ENCODE measurements at places on chromosomes 16 and 17.
A peak's percentile ranks its signal among the peaks of the same experiment; 100 is the strongest.

- peak; percentile 85 for DNase-seq
Observed at GRCh38 chr17:75589012-75589918, 1.7 kb downstream of the MYO15B start.

GRCh38 chr17:70089513-70090148 is 14.6 kb downstream of the KCNJ16 start:
- no peak for DNase-seq

GRCh38 chr17:47733047-47733673 is at the start of gene TBX21:
Gene TBX21 (plus strand): TSS chr17:47733236. CDS start chr17:47733455, 219 bp downstream.
- peak; percentile 47 for DNase-seq

DNA sequence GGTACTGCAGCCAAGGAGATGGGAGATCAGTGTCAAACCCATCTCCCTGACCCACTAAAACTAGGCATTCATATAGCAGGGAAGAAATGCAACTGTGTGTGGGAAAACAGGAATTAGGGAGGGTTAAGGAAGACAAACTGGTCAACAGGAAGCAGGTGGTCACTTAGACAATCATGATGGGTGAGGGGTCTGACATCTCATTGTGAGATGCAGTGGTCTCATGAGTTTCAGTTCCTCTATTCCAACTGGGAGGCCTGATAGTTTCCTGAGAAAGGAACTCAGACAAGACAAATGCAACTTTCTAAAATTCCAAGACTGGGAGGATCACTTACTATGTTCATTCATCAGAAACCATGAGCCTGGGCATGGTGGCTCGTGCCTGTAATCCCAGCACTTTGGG is 361.4 kb upstream of the C16orf82 start:
- no peak for DNase-seq

DNA sequence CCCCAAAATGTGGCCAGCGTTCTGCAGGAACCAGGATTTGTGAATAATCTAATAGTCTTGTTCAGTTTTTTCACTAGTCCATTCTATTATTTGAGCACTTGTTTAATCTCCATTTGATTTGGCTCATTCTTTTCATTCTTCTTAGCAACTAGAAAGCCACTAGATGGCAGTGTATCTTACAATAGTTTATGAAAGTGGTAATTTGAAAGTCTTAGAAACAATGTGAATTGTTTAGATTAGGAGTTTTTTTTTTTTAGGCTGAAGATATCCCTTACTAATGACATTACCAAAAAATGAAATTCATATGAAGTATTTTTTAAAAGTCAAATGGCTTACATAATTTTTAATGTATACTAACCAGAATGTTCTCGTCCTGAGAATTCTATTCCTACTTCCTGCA is 6.7 kb downstream of the ERI2 start:
- DNase-seq, result peak; percentile 18

GRCh38 chr17:1625581-1625980 is 3.1 kb downstream of the SLC43A2 start:
- DNase-seq, result no peak

GRCh38 chr16:15526097-15526496 is 91.7 kb downstream of the BMERB1 start:
- no peak for DNase-seq

DNA sequence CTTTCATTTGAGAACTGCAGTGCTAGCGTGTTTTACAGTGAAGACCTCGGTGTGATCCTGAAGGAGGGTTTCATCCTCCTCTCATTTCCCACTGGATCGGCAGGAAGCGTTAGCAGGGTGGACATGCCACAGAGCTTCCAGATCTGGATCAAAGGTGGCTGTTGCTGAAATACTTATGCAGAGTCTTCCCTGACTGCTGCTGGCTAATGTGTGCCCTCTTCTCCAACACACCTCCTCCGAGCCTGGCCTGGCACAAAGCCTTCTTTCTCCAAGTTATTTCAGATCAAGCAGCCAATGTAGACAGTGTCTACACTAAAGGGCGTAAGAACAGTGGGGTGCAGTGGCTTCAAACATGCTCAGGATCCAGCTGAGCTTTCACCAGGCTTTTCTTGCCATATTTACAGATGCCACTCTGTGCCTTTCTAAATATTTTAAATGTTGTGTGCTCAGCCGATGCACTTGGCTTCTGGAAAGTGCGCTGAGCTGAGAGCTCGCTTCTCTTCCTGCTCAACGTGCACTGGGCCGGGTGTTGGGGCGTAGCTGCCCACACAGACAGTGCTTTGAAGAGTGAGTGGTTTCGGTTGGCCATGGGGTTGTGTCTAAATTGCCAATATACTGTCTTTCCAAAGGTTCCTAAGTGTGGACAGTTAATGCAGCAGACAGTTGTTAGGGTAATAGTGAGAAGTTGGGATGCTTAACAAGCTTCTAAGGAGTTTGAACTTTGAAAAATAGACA is 2.1 kb downstream of the ZNF750 start:
- no peak for DNase-seq

DNA sequence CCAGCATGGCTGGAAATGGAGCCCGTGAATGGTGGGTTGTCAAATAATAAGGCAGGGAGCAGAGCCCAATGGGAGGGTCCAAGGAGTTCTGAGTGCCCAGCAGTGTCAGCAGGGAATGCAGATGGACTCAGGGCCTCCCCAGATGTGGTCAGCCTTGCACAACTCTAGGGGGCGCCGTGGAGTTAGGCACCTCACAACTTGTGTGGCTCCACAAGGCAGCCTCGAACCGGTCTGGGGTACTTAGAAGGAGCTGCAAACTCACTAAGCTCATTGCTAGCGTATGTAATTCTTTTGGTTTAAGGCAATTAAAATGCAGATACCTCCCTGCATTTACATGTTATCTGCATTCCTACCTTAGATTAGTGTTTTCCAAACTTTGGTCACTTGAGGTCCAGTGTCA is 18.1 kb downstream of the IRF8 start:
- no peak for DNase-seq

- peak; percentile 99 for DNase-seq
Observed at GRCh38 chr16:65121870-65122723, at the start of gene CDH11. Gene CDH11 (minus strand): TSS chr16:65122063. CDS start chr16:65004869, 117,194 bp downstream.

DNA sequence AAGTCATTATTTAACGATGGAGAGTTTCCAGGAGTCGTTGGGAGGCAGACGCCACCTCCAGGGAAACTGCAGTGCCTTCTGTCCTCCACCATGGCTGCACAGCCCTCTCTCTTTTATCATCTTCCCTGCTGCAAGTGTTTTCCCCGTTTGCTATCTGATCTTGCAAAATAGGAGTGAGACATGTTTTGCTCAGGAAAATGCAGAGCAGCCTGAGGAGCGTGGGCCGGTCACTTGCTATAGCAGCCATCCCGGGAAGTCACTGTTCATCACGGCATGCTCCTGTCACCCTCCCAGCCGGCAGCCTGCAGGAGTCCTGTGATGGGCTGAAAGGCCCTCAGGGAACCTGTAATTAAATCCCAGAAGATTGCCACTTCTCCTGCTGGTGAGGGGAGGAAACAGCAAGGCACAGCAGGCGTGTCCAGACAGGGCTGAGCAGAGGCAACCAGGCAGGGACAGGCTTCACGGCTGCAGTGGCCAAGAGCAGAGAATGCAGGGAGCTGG is 143.1 kb downstream of the GSG1L start:
- no peak for DNase-seq

DNA sequence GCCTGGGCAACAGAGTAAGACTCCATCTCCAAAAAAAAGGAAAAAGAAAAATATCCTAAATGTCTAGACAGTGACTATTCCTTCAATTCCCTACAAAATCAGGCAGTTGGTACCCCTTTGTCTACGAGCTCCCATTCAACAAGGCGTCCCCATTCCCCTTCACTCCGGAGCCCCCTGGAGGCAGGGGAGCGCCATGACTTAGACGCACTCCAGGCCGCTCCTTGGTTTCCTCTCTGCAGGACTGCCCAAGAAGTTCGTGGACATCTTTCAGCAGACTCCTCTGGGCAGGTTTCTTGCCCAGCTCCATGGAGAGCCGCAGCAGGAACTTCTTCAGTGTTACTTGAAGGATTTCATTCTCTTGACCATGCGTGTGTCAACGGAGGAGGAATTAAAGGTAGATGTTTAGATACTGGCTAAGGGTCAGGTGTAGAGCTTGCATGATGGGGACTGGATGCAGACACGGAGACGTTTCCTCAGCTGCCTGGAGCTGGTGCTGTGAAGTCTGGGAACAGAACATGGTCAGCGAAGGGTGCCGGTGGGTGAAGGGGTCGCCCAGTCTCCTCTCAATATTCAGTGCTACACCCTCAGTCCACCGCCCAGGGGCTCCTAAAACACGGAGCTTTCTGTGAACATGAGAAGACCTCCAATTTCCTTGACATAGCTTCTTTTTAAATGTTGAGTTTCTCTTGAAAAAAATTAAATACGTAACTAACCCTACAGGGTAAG is 53.3 kb upstream of the ENDOV start:
- DNase-seq, result peak; percentile 13

- DNase-seq, result no peak
Observed at GRCh38 chr16:51697454-51697853, 546.4 kb upstream of the SALL1 start.

DNA sequence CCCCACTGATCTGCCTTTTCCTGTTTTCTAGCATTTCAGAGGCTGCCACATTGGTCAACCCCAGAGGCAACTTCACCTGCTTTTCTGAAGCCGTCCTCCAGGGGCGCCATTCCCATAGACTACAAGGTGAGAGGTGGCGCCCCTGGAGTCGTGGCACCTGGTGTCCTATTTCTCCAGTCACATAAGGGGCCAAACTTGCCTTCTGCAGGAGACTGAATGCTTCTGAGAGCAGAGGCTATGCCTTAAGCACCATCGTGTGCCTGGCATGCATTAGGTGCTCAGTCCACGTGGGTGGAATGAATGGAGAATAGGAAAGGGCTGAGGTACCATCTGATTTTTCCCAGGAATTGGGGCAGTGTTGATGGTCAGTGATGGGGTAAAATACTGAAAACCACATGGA is 164.8 kb downstream of the HAPSTR1 start:
- no peak for DNase-seq

DNA sequence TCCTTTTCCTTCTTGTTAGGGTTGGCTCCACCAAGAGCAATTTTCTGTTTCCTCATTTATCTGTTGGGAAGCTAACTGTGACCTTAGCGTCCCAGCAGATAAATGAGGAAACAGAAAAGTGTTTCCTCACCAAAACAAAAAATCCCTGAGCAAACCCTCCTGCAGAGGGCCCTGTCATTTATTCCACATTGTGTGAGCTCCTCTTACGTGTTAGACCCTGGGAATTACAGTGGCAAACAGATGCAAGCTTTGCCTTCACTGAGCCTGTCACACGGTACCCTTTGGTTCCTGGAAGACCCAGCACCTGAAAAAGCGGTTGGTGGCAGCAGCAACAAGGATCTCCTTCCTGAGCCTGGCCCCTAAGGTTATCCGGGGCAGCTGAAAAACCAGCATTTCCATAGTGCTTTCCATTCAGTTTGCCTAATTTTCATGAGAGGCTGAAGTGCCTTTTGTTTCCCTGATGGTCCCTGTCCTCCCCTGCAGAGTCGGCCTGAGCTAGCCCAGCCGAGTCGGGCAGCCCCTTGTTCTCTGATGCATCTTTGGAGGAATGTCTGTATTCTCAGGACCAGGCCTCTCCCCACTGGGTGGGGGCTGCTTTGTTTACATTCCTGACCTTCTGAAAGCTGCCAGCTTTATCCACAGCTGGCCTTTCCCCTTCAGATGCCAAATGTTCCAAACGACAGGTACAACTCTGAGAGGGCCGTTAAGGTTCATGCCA is 34.7 kb downstream of the YPEL2 start:
- DNase-seq, result no peak

- DNase-seq, result no peak
Observed at GRCh38 chr16:11432856-11433395, 87.7 kb downstream of the RMI2 start.

GRCh38 chr17:49843774-49844350 is 4.0 kb downstream of the TAC4 start:
- DNase-seq, result no peak

DNA sequence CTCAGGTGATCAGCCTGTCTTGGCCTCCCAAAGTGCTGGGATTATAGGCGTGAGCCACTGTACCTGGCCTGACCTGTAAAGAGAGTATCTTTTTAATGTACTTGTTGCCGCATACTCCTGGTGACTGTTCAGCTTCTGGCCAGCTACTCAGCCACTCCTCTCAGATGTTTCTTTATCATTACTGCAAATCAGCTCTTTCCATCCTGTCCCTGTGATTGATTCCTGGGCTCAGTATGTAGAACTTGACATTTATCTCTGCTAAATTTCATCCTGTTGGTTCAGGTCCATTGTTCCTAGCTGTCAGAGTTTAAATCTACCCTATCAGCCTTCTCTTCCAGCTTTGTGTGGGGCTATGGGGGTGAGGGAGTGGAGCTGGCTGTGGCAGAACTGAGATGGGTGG is 211.5 kb upstream of the ASIC2 start:
- DNase-seq, result no peak

All from fibroblast of skin of right quadriceps (primary cell).